ENCODE measurements at places on chromosomes 12 and 14.
A peak's percentile ranks its signal among the peaks of the same experiment; 100 is the strongest.

DNA sequence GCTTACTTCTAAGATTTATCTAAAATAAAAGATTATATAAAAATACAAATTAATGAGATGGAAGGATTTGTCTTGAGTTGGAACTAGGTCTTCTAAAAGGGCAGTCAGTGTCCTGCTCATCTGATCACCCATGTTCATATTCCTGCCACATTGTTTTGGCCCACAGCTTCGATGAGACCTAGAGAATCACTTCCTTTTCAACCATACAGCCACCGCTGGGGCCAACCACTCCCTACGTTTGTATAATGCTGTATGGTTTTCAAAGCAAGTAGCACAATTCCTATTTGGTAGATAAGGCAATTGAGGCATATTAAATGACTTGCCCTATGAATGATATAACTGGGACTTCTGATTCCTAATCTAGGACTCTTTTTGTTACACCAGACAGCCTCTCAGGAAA, 249.4 kb downstream of the ZFP36L1 start:
- H3K4me1 ChIP-seq: peaks cover 36% of the 10 kb centered on the region
- H3K4me3 ChIP-seq: peak overlapping the region; percentile 32
- no peaks in the 10 kb centered on the region for H3K27me3 ChIP-seq
- H3K36me3 ChIP-seq: no peaks in the 10 kb centered on the region
- peak overlapping the region; percentile 89 for H3K27ac ChIP-seq
- DNase-seq: no peak

DNA sequence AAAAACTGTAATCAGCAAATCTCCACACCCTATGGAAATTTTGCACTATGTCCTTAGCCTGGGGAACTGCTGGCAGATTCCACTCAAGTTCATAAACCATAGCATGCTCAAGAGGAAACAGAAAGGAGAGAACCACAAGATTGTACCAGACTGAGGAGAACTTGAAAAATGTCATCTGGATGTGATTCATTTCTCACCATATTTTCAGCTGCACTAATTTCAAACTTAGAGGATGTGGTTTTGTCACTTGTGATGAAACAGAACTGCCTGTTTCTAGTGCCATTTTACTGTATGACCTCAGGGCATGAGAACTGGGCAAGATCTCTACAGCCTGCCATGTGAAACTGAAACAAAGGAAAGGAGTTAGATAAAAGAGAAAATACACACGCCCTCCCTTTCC, 1493.1 kb upstream of the FLRT2 start:
- peak; percentile 3 for DNase-seq
- H3K4me1 ChIP-seq: no peaks in the 10 kb centered on the region
- no peaks in the 10 kb centered on the region for H3K27me3 ChIP-seq
- H3K27ac ChIP-seq: no peak overlapping the region
- no peaks in the 10 kb centered on the region for H3K36me3 ChIP-seq

DNA sequence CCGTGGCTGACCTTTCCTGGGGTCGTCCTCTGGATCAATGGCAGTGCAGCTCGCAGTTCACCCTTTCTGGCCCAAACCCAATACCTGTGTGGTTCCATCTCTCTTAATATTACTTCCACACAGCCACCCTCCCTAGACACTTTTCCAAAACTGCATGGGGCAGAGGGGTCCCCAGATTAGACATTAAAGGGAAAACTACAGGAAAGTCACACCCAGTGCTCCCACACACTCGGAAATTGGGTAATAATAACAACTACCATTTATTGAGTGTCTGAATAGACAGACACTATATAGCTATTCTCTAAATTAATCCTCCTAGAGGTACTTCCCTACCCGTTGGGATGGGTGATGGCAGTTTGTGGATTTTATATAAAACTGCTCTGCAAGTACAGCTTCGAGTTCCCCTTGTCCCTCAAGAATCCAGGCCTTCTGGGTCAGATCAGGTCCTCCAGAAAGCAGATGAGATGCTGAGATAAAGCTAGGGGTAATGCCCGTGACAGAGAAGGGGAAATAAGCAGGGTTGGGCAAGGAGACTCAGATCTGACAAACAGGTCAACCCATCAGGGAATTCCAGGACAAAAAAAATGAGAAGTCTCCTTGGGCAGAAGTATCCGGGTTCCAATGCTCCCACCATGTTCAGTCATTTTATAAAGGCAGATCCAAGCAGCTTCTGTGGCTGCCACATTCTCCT, 795 bp upstream of the PXN start:
- peaks cover 34% of the 10 kb centered on the region for H3K4me1 ChIP-seq
- no peak for DNase-seq
- H3K27me3 ChIP-seq: no peaks in the 10 kb centered on the region
- no peaks in the 10 kb centered on the region for H3K36me3 ChIP-seq
- no peak overlapping the region for H3K4me3 ChIP-seq
- H3K27ac ChIP-seq: no peak overlapping the region

GRCh38 chr14:45242706-45243105, 10.3 kb downstream of the MIS18BP1 start:
- H3K27me3 ChIP-seq: no peaks in the 10 kb centered on the region
- no peak for DNase-seq
- H3K4me1 ChIP-seq: no peaks in the 10 kb centered on the region
- H3K27ac ChIP-seq: no peak overlapping the region
- H3K4me3 ChIP-seq: no peak overlapping the region
- no peaks in the 10 kb centered on the region for H3K36me3 ChIP-seq

DNA sequence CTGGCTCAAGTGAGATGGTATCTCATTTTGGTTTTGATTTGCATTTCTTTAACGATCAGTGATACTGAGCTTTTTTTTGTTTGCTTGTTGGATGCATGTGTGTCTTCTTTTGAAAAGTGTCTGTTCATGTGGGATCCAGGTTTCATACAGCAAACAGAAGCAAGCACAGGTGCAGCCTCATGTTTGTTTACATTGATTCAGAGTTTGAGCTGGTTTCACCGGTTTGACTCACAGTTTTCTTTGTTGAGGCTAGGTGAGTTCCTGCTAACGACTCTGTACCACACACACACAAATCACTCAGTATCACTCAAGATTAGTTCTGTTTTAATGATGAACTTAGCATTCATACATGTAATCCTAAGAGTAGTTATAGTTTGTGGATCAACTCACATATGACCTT, 3.7 kb downstream of the OR10G2 start:
- H3K4me1 ChIP-seq: no peaks in the 10 kb centered on the region
- DNase-seq: no peak
- no peaks in the 10 kb centered on the region for H3K36me3 ChIP-seq
- no peak overlapping the region for H3K27ac ChIP-seq
- no peak overlapping the region for H3K4me3 ChIP-seq

GRCh38 chr12:41942354-41942753, 202.3 kb downstream of the GXYLT1 start:
- H3K4me1 ChIP-seq: no peaks in the 10 kb centered on the region
- DNase-seq: no peak
- no peak overlapping the region for H3K27ac ChIP-seq
- H3K36me3 ChIP-seq: no peaks in the 10 kb centered on the region
- no peak overlapping the region for H3K4me3 ChIP-seq

DNA sequence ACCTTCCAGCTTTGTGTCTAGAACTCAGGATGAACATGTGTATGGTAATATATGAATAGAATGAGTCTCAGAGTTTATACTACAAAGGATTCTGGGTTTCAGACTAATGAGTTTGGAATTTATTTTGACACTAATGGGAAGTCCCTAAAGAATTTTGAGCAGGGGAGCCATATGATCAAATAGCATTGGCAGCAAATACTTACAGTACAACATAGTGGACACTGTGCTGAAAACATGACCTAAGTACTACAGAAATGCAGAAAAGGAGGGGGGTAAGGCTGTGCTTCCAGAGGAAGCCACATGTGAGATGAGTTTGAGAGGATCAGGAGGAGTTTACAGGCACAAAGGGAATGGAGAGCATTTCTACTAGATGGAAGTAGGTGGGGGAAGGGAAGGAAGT, 225.8 kb downstream of the C12orf42 start:
- no peaks in the 10 kb centered on the region for H3K36me3 ChIP-seq
- peak; percentile 72 for DNase-seq
- H3K4me1 ChIP-seq: no peaks in the 10 kb centered on the region
- H3K27ac ChIP-seq: no peak overlapping the region
- H3K27me3 ChIP-seq: no peaks in the 10 kb centered on the region
- H3K4me3 ChIP-seq: no peak overlapping the region

DNA sequence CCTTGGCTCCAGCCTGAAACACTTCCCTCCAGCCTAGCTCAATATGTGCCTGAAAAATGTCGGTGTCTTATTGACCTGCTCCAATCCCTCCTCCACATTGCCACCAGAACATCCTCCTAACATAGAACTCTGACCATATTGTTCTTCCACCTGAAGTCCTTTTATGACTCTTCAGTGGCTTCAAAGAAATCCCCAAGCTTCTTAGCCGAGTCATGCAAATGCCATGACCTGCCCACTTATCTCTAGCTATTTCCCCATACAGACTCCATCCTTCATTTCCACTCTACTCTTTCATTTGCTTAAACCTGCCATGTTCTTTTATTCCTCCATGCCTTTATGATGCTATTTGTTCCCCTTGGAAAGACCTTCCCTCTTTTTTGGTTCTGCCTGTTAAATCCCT, 568.6 kb downstream of the ETNK1 start:
- no peaks in the 10 kb centered on the region for H3K36me3 ChIP-seq
- H3K4me1 ChIP-seq: no peaks in the 10 kb centered on the region
- DNase-seq: no peak
- H3K27ac ChIP-seq: no peak overlapping the region
- no peaks in the 10 kb centered on the region for H3K27me3 ChIP-seq

GRCh38 chr14:51447411-51447810, 204.3 kb upstream of the FRMD6 start:
- no peak for DNase-seq
- no peaks in the 10 kb centered on the region for H3K36me3 ChIP-seq
- H3K4me3 ChIP-seq: no peak overlapping the region
- H3K27ac ChIP-seq: no peak overlapping the region

DNA sequence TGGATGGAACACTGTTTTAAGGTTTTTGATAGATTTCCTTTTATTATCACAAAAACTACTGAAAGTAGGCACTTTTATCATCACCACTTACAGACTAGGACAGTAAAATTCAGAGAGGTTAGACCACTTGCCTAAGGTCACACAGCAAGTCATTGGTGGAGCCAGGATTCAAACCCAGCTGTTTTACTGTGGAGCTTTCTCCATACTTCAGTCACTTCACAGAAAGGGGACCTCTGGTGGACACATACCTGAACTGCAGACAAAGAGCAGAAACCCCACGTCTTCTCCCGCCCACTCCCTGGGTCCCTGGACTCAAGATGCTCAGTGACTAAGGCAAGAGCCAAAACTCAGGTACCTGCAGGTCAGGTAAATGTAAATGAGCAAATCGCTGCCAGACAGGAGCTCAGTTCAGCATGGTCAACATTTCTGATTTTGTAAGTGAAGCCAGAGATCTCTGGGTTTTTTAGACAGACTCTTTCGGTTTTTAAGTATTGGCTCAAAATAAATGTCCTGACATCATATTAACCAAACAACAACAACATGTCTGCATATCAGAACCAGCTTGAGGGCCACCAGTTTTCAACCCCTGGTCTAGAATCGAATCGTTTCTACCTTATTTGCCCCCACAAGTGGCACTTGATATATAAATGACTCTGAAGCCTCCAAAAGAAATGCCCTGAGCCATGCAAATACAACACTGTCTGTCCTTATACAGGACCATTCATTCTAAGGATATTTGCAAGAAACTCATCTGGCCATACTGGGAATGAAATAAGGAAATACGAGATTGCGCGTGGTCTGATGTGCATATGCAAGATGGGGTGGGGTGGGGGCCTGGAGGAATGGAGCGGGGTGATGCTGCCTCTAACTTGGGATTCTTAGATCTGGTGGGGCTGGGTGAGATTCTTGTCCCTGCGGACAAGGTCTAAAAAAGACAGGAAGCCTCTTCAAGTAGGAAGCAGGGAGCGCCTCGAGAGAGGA, 110.9 kb downstream of the KSR2 start:
- H3K27me3 ChIP-seq: no peaks in the 10 kb centered on the region
- H3K4me1 ChIP-seq: no peaks in the 10 kb centered on the region
- H3K36me3 ChIP-seq: no peaks in the 10 kb centered on the region
- DNase-seq: peak; percentile 14

- DNase-seq: no peak
- H3K27ac ChIP-seq: no peak overlapping the region
- H3K27me3 ChIP-seq: no peaks in the 10 kb centered on the region
- no peaks in the 10 kb centered on the region for H3K36me3 ChIP-seq
- no peaks in the 10 kb centered on the region for H3K4me1 ChIP-seq
These were observed 14.2 kb upstream of the TXNRD1 start for GRCh38 chr12:104201238-104202001.

GRCh38 chr14:81414123-81414522, 14.0 kb upstream of the STON2 start:
- no peaks in the 10 kb centered on the region for H3K4me1 ChIP-seq
- H3K27me3 ChIP-seq: no peaks in the 10 kb centered on the region
- no peak overlapping the region for H3K27ac ChIP-seq
- no peak overlapping the region for H3K4me3 ChIP-seq
- DNase-seq: no peak

- DNase-seq: peak; percentile 6
- H3K4me1 ChIP-seq: no peaks in the 10 kb centered on the region
- no peak overlapping the region for H3K4me3 ChIP-seq
- no peaks in the 10 kb centered on the region for H3K27me3 ChIP-seq
These were observed 24.6 kb upstream of the APOF start for GRCh38 chr12:56387152-56387736.

- no peaks in the 10 kb centered on the region for H3K36me3 ChIP-seq
- H3K4me1 ChIP-seq: peaks cover 8% of the 10 kb centered on the region
- DNase-seq: peak; percentile 47
These were observed 55.1 kb downstream of the CMAS start for GRCh38 chr12:22100958-22101748.

GRCh38 chr12:12899530-12900380, 8.4 kb downstream of the GPRC5A start:
- no peaks in the 10 kb centered on the region for H3K36me3 ChIP-seq
- peaks cover 41% of the 10 kb centered on the region for H3K4me1 ChIP-seq
- H3K27ac ChIP-seq: peak overlapping the region; percentile 95
- H3K27me3 ChIP-seq: no peaks in the 10 kb centered on the region
- peak overlapping the region; percentile 3 for H3K4me3 ChIP-seq
- DNase-seq: peak; percentile 95

- no peaks in the 10 kb centered on the region for H3K36me3 ChIP-seq
- DNase-seq: no peak
- H3K4me3 ChIP-seq: no peak overlapping the region
- no peak overlapping the region for H3K27ac ChIP-seq
- H3K4me1 ChIP-seq: no peaks in the 10 kb centered on the region
These were observed 70.5 kb downstream of the SERPINA3 start for GRCh38 chr14:94682736-94683135.

- H3K27me3 ChIP-seq: no peaks in the 10 kb centered on the region
- no peak overlapping the region for H3K4me3 ChIP-seq
- H3K4me1 ChIP-seq: peaks cover 3% of the 10 kb centered on the region
These were observed 773.7 kb downstream of the BCL11B start for GRCh38 chr14:98498019-98498885.

- DNase-seq: no peak
- H3K36me3 ChIP-seq: no peaks in the 10 kb centered on the region
- H3K27me3 ChIP-seq: no peaks in the 10 kb centered on the region
- H3K4me1 ChIP-seq: peaks cover 3% of the 10 kb centered on the region
These were observed 151.8 kb downstream of the FOXN3 start for GRCh38 chr14:89265234-89265633.

- DNase-seq: no peak
- no peaks in the 10 kb centered on the region for H3K27me3 ChIP-seq
- H3K36me3 ChIP-seq: no peaks in the 10 kb centered on the region
- peaks cover 11% of the 10 kb centered on the region for H3K4me1 ChIP-seq
These were observed 108.3 kb upstream of the FUT8 start for GRCh38 chr14:65304239-65304638.
